Upper lobe of right lung (tissue), 1 donor: ENCODE measurements at places on chromosomes 16 and 17. TPM values are rescaled to one million over a fixed set of nuclear protein-coding genes. Genes with fewer than 3 reads are reported as not detected.
A peak's percentile ranks its signal among the peaks of the same experiment; 100 is the strongest.

GRCh38 chr17:39603304-39604016 is 4.3 kb downstream of the NEUROD2 start:
- DNase-seq: no peak

TRAF4 gene
- 65.9 TPM for total RNA-seq

DNA sequence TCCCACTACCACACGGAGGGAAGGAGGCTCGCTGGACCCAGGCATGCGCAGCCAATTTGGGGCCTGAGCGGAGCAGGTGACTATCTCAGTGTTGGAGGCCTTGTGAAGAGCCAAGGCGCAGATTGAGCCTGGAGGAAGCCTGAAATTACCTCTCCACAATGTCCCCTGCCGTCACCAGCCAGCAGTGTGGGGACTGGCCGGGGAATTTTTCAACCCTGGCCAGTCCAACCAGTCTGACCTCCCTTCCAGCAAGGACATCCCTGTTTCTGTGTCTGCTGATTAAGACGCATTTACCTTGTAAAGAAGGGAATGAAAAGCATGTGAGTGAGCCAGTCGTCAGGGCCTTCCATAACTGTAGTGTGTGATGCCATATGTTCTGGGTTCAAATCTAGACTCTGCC is 198.1 kb upstream of the IRX3 start:
- DNase-seq: no peak

DNA sequence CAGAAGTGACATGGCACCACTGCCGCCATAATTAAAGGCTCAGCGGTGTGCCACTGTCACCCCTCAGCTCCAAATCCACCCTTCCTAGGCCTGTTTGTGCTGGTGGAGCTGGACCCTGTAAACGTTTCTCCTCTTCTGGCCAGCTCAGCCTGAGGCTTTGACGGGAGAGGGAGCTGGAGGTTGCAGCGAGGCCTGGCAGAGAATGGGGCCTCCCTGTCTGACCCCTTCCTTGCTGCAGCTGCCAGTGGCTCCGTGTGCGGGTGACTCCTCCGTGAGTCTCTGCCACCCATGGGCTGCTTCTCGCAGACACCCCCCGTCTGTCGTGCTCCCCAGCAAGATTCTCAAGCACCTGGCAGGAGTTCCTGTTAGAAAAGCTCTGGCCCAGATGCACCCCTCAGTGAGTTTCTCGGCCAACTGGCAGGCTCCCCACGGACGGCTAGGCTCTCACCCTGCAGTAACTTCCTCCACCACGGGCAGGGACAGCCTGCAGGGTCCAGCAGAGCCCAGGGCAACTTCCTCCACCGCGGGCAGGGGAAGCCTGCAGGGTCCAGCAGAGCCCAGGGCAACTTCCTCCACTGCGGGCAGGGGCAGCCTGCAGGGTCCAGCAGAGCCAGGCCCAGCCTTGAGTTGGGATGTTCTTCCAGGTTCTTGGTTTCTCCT is 4.7 kb upstream of the CHMP6 start:
- DNase-seq: peak; percentile 66

GRCh38 chr16:89369266-89369895 is 121.0 kb downstream of the ANKRD11 start:
- DNase-seq: peak; percentile 42

- DNase-seq: no peak
Measured at GRCh38 chr17:7777017-7777416, 57.0 kb upstream of the KDM6B start.
